Stimulated activated CD4-positive, alpha-beta T cell treated with anti-CD3 and anti-CD28 coated beads, TNF-alpha, amount 100 ng/mL, for 1 hour (primary cell): ENCODE measurements at places on chromosomes 2 and 18.

DNA sequence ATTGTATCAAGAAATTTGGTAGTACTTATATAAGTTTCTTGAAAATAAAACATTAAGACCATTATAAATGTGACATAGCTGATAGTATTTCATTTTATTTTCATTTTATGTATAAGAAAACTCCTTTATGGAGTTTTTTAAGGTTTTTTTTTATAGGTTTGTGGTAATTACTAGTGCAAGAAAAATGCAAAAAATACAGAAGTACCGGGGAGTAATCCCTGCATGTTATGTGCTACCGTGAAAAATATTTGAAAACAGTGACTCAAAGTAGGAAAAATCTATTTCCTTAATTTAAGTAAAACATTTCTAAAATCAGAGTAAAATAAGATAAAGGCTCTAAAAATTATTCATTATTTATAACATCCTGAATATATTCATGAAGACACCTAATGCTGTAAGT lies 21.6 kb downstream of the ZSWIM2 start:
- DNase-seq, result no peak

DNA sequence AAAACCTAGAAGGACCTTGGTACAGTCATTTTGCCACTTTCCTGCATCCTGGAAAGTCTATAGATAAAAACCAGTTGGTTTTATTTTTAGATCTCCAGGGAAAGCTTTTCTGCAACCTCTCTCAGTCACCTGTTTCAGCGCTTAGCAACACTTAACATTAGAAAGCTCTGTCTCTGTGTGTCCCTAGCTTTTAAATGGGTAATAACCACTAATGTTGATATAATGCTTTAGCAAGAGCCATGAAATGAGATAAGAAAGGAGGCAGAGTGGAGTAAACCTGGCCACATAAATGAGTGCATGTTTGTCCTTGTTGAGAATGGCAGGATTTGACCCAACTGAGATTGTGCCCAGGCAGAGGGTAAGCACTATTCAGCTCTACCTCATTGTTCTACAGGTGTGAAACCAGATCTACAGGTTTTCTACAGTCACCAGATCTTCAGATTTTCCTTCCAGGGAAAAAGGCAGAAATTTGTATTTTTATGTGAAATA lies 44.8 kb downstream of the MARCHF4 start:
- DNase-seq, result no peak

- no peak for DNase-seq
These were observed 8.4 kb downstream of the NCAPH start for GRCh38 chr2:96344011-96344410.

DNA sequence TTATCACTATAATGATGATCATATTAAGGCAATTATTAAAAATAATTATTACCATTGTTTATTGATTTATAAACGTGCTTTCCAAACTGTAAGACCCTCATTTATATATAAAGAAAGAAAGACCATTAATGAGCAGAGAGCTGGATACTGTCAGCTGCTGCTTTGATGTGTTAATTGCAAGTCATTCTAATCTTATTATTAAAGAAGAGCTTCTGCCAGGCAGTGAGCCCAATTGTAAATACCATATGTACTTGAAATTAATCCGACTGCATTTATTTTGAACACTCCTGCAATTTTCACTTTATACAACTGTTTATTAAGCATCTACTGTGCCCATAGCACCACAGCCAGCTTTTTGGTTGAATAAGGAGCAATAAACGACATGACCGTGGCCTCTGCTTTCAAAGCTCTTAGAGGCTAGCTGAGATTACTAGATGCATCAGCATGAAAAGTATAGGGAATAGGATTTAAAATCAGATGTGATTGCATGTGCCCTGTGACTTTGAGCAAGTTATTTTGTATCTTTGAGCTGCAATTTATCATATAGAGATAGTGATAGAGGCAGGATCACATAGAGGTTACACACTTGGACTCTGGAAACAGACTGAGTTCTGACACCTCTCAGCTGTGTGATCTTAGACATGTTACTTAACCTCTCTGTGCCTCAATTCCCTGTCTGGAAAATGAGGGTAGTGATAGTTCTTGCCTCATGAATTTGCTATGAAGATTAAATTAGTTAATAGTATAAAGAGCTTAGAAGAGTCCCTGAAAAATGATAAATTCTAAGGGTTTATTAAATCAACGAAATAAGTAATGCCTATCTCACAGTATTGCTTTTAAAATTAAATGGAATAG lies 83.4 kb downstream of the MYCN start:
- DNase-seq, result no peak

DNA sequence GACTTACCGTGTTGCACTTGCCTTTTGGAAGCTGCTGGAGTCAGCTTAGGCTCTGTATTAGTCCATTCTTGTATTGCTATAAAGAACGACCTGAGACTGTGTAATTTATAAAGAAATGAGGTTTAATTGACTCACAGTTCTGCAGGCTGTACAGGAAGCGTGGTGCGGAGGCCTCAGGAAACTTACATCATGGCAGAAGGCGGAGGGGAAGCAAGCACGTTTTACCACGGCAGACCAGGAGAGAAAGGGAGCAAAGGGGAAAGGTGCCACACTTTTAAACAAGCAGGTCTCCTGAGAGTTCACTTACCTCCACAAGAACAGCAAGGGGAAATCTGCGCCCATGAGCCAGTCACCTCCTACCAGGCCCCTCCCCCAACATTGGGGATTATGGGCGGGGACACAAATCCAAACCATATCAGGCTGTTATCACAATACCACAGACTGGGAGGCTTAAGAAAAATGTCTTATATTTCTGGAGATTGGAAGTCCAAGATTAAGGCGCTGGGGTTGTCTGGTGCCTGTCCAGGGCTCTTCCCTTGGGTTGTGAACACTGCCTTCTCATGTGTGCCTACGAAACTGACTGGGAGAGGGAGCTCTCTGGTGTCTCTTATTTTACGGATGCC lies 3.6 kb upstream of the D2HGDH start:
- no peak for DNase-seq

GRCh38 chr2:239706367-239706766 lies 305.5 kb upstream of the HDAC4 start:
- no peak for DNase-seq

DNA sequence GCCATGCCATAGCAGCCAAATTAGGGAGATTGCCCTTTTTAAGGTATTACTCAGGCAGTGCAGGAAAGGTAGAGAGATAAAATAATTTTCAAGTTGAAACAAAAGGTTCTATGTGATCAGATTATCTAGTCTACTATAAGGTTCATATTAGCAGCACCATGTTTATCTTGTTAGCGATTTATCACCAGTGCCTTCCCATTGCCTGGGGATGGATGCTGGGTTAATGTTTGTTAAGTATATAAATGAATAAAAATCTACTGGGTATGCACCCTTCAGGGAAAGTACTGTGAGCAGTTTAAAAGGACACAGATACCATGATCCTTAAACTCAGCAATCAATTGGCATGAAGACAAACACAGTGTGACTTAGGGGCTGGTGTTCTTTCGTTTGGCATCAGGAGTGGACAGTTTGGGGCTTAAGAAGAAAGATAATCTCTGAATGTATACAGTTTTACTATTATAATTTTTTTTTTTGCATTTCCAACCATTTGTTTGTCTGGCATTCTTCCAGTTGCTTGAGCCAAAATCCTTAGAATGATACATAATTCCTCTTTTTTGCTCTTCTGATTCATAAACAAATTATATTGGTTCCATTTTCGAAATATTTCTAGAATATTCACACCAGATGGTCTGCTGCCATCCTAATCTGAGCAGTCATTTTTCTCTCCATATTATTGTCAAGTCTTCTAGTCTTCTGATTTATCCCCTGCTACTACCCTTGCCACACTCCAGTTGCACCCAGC lies 512.8 kb upstream of the SLC8A1 start:
- DNase-seq, result no peak

DNA sequence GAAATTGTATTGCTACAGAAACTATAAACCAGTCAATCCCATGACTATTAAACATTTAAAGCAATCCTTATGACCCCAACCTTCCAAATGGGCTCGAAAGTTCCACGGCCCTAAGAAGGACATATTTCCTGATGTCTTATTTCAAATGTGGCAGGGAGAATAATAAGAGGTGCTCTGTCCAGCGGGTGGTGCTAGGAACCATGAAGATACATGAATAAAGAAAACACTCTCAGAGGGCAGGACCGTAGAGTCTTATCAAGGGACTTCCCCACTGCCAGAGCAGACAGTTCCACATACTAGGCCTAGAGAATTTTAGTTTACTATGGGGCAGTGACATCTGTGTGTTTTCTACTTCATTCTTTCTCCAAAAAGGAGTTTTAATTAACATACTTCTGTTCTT lies 187.1 kb upstream of the PIK3C3 start:
- no peak for DNase-seq

- no peak for DNase-seq
These were observed 186.0 kb downstream of the DPP10 start for GRCh38 chr2:114628481-114628880.

DNA sequence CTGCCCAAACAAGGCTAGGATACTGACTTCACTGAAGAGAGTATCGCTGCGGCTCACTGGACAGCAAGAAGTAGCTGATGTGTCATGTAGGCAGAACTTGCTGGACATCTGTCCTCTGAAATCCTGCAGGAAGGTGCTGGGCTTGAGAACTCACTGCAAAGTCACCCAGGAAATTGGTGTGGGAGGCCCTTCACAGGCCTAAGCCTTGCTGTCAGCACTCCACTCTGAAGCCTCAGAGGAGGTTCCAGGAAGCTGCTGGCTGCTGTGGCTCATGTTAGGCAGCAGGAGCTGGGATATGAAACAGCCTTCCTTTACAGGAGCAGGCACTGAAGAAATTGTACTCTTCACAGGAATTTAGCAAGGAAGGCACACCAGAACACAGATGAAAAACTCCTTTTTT lies 88.3 kb upstream of the CCDC68 start:
- no peak for DNase-seq

GRCh38 chr2:136015699-136016098 lies 30.3 kb upstream of the DARS1 start:
- no peak for DNase-seq

DNA sequence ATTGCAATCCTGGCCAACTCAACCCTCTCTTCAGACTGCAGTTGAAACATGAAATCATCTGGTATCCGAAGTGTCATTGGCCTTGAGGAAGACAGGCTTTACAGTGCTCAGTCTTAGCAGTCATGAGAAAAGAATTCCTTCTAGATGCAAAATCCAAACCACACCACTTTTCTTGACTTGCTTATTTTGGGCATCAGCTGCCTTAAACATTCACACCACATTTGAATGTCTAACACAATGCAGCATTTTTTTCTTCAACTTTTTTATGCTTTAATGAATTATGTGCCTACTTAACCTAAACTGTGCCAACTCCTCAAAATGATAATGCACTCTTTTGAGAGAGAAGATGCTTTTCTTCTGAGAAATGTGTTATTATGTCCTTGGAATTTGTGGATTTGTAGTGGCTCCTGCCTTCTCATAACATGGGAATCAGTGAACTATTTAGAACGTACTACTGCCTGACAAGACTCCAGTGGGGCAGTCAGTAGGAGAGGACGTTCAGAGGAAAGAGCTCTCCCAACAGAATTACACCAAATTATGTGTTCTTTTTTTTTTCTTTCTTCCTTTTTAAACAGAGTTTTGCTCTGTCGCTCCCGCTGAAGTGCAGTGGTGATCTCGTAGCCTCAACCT lies 3.2 kb upstream of the FAM98A start:
- DNase-seq, result no peak

GRCh38 chr18:49581371-49581770 lies 19.5 kb downstream of the LIPG start:
- no peak for DNase-seq

GRCh38 chr18:77668219-77668618 lies 418.6 kb downstream of the GALR1 start:
- DNase-seq, result no peak

- no peak for DNase-seq
These were observed 4.4 kb downstream of the XRCC5 start for GRCh38 chr2:216113572-216113971.

GRCh38 chr18:6370886-6371635 lies 43.6 kb downstream of the L3MBTL4 start:
- DNase-seq, result no peak

DNA sequence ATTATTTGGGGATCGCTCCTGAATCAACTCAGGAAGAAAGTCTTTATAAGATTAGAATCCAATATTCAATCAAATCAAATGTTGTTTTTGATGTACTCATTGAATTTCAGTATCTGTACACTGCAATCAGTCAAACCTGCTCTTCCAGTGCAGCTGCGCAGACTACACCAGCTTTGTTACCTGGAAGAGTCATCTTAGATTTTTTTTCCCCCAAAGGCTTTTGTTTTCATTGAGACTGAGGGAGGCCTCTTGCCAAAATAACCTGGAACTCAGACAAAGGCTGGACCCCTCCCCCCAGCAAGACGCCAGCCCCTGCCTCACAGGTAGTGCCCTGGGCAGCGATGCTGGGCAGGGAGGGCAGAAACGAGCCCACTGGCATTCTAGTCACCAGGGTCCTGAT lies 74.8 kb downstream of the ARHGEF4 start:
- DNase-seq, result no peak

DNA sequence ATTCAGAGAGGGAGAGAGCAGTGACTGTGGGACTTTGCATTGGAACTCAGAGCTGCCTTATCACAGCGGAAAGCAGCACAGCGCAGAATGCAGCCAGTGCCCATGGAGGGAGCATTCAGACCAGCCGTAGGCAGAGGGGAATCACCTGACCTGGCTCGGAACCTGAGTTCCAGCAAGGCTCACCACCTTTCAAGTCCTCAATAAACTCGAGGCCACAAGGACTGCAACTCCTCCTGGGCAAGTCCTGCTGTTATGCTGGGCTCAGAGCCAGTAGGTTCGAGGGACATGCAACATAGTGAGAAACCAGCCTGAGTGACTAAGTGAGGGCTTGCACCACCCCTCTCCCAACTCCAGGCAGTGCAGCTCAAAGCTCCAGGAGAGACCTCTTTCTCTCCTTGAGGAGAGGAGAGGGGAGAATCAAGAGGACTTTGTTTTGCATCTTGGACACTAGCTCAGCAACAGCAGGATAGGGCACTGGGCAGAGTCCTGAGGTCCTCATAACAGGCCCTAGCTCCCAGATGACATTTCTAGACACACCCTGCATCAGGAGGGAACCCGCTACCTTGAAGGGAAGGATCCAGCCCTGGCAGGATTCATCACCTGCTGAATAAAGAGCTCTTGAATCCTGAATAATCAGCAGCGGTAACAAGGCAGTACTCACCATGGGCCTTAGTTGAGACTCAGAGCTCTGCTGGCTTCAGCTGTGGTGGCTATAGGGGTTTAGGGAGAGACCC lies 136.8 kb upstream of the OTOS start:
- no peak for DNase-seq

DNA sequence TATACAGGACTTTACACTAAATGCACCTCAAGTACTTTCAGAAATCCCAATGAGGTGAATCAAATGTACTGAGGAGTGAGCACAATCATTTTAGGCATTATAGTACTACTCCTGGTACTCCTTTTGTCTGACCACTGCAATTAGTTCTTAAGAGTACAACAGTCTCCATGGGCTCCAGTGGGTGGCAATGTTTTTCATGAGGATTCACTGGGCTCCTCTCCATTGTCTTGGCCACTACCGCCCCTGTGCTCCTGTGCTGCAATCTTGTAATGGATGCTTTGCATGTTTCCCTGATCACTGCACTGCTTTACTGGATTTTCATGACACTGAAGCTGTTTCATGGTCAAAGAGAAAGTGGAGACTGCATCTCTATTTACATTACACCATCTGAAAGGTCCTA lies 268.5 kb upstream of the ZSWIM2 start:
- DNase-seq, result no peak
